Activated T-helper 17 cell treated with anti-CD3 and anti-CD28 coated beads, Interleukin-2, amount 50 U/mL, for 72 hours (primary cell): ENCODE measurements at places on chromosomes 16 and 17. TPM values are rescaled to one million over a fixed set of nuclear protein-coding genes. Genes with fewer than 3 reads are reported as not detected.

The TBC1D3I gene
- 1.8 TPM for total RNA-seq

DNA sequence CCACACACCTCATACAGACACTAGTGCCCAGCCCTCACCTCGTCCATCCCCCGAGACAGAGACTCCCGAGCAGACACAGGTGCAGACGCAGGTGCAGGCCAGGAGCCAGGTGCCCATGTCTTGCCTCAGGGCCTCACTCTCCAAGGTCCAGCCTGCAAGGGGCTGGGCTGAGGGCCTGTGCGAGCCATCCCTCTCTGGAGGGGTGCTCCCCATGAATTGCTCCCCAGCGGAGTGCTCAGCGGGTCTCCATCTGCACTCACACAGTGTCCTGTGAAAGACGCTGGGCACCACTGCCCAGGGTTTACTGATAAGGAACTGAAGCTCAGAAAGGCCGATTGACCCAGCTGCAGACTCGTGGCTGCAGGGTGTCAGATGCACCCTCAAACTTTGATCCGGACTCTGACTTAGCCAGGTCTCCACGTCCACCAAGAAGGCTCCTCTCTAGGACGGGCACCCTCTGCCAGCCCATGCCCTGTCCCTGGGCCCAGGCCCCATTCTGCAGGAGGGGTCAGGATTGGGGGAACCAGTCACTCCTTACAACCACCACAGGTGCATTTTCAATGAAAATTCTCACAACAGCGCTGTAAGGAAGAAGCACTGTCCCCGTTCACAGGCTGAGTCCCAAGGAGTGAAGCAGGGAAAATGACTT, 16.9 kb downstream of the POLR3K start:
- no peak for ATAC-seq

GRCh38 chr17:78029697-78030096, 71.2 kb downstream of the TNRC6C start:
- no peak for ATAC-seq

DNA sequence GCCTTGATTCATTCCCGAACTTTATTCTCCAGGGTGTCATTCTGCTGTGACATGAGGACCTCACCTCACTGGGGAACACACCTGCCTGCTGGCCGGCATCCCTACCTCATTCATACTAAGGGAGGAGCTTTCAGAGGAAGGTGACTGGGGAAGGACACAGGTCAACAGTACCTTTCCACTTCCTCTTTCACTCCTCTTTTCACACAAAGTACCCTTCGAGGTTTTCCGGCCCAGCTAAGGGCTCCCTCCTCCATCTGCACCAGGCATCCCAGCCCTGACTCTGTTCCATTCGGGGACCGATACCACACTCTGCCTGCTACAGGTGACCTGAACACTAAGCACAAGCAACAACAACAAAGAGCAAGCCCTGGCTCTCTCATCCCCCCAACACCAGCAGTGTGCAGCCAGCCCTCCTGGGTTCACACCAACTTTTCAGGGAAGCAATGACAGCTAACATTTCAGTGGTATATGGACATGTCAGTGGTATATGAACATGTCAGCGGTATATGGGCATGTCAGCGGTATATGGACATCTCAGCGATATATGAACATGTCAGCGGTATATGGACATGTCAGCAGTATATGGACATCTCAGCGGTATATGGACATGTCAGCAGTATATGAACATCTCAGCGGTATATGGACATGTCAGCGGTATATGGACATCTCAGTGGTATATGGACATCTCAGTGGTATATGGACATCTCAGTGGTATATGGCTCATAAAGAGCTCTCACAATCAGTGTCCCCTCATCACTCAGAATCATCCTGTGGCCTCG, 16.0 kb downstream of the TRIM25 start:
- ATAC-seq: no peak

- no peak for ATAC-seq
Observed at GRCh38 chr16:12685806-12686205, 117.9 kb downstream of the CPPED1 start.

DNA sequence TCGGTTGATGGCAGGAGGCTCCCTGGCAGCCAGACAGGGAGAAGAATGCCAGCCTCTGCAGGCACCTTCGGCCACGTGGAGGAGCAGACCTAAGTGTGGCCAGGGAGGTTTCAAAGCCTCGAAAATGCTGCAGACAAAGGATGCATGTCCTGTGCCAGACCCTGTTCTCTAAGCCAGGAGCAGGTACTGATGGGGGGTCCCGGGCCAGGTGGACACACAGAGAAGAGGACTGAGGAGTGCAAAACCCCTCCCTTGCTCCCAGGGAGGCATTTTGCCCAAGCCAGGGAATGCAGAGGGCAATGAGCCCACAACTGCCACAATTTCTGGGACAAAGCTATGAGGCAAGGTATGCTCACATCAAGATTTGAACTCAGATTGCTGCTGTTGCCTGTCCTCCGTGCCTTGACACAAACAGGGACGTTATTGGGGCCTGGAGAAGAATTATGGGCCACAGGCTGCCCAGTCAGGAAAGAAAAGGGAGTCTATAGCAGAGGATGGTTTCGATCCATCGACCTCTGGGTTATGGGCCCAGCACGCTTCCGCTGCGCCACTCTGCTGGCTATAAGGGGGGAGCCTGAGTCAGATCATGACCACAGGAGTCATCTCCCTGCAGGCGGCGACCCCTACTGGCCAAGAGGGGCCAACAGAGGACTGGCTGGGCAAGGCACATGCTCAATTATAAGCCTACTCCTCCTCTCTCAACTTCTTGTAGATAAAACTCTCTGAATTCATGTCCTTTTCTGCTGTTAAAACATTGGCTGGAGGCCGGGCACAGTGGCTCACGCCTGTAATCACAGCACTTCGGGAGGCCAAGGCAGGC, 25.1 kb upstream of the FOXK2 start:
- peak; percentile 72 for ATAC-seq

GRCh38 chr16:56279132-56279531, 87.8 kb downstream of the GNAO1 start:
- peak; percentile 92 for ATAC-seq
